Activated naive CD4-positive, alpha-beta T cell treated with anti-CD3 and anti-CD28 coated beads for 36 hours (primary cell): ENCODE measurements at places on chromosomes 5 and 9.

- peaks cover 33% of the 10 kb centered on the region for H3K27me3 ChIP-seq
- no peaks in the 10 kb centered on the region for H3K36me3 ChIP-seq
- no peak for DNase-seq
- no peak overlapping the region for H3K27ac ChIP-seq
- H3K4me1 ChIP-seq: peaks cover 4% of the 10 kb centered on the region
- H3K4me3 ChIP-seq: no peak overlapping the region
Measured at GRCh38 chr5:96288845-96289185, 144.2 kb downstream of the PCSK1 start.

GRCh38 chr5:15286650-15287049 is 213.3 kb upstream of the FBXL7 start:
- H3K36me3 ChIP-seq: no peaks in the 10 kb centered on the region
- H3K27me3 ChIP-seq: no peaks in the 10 kb centered on the region

DNA sequence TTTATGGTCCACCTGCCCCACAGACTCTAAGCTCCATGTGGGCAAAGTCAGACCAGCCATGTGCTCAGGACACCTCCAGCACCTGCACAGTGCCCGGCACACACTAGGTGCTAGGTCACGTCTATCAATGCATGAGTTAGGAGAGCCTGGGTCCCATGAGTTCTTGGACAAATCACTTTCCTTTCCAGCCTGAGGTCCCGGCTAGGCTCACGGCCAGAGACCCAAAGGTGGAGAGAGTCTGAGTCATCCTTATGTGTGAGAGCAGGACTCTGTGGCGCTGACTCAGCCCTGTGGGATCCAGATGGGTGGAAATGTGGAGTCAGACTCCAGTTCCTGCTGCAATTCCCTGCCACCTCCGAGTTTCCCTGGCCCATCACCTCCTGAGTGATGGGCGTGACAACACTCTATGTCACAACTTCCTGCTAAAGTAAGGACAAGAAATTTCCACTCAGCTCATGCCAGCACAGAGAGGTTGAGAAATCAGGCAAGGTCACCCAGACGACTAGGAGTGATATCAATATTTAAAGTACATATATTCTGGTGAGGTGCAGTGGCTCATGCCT is 2.5 kb upstream of the ST6GALNAC4 start:
- H3K4me3 ChIP-seq: no peak overlapping the region
- H3K27ac ChIP-seq: no peak overlapping the region

- peaks cover 17% of the 10 kb centered on the region for H3K4me1 ChIP-seq
- no peak for DNase-seq
- no peak overlapping the region for H3K27ac ChIP-seq
Measured at GRCh38 chr9:70486127-70486526, 71.7 kb upstream of the KLF9 start.

GRCh38 chr5:152113401-152113800 is 188.8 kb upstream of the GLRA1 start:
- H3K36me3 ChIP-seq: no peaks in the 10 kb centered on the region
- peaks cover 6% of the 10 kb centered on the region for H3K27me3 ChIP-seq
- peak; percentile 68 for DNase-seq
- H3K4me3 ChIP-seq: no peak overlapping the region
- peaks cover 4% of the 10 kb centered on the region for H3K4me1 ChIP-seq

DNA sequence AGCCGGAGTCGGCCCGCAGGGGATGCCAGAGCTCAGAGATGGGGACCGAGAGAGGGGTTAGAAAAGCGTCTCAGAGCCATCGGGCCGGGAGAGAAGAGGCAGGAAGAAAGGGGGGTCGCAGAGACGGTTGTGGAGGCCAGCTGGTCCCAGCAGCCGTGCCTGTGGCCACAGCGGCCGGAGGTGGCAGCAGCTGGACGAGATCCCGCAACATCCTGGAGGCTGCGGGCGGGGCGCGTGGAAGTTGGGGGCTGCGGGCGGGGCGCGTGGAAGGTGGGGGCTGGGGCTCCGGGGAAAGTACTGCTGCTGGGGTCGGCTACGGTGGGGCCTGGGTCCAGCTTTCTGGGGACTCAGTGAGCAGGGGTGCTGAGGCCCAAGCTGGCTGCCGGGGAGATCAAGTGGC is 34.4 kb upstream of the EGFL7 start:
- H3K36me3 ChIP-seq: no peaks in the 10 kb centered on the region
- peaks cover 7% of the 10 kb centered on the region for H3K27me3 ChIP-seq
- no peak overlapping the region for H3K4me3 ChIP-seq
- H3K27ac ChIP-seq: no peak overlapping the region

DNA sequence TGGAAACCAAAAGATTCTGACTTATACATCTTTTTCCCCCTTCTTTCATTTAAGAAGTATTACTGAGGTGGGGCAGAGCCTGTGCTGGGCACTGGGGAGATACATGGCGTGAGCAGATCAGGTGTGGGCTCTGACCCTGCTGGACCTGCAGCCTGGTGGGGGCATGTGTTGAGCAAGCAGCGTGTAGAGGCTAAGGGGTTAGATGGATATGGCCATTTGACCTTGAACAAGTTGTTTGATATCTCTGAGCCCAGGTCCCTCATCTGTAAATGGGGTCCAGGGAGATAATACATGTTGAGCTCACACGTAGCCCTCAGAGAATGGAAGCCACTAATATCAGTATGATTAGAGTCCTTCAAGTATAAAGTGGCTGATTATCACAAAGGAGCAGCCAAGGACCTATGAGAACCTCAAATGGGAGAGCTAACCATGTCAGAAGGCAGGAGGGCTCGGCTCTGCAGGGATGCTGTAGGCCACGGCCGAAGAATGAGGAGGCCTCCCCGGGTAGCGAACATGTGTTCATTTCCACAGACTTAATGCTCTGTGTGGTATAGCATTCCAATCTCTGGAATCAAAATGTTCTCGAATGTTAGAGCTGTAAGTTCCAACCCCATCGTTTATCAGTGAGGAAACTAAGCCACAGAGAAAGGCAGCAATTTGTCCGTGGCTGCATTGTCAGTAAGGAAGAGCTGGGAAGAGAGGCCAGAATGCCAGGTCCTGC is 15.4 kb upstream of the ANGPTL2 start:
- no peaks in the 10 kb centered on the region for H3K4me1 ChIP-seq
- no peak for DNase-seq
- H3K4me3 ChIP-seq: no peak overlapping the region
- H3K27ac ChIP-seq: no peak overlapping the region
- no peaks in the 10 kb centered on the region for H3K27me3 ChIP-seq
- no peaks in the 10 kb centered on the region for H3K36me3 ChIP-seq

DNA sequence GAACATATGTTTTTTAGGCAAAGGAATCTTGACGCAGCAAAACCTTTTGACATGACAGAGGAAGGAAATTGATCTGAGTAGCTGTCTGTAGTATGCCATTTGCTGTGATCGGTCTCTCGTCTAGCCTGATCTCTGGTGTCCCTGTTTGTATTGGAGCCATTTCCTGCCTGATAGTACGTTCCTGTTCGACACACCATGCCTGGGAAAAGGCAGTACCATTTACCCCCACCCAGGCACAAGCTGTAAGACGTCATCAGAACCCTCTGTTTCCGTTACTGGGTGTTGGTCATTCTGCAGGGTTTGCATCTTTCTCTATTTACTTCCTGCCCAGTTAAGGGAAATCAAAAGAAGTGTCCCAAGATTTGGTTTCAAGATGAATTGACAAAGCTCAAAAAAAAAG is 129.7 kb downstream of the CEMIP2 start:
- H3K27me3 ChIP-seq: no peaks in the 10 kb centered on the region
- no peak overlapping the region for H3K27ac ChIP-seq
- H3K36me3 ChIP-seq: no peaks in the 10 kb centered on the region
- peak; percentile 6 for DNase-seq
- H3K4me1 ChIP-seq: peaks cover 7% of the 10 kb centered on the region

- DNase-seq: peak; percentile 36
- peaks cover 3% of the 10 kb centered on the region for H3K4me1 ChIP-seq
- no peaks in the 10 kb centered on the region for H3K36me3 ChIP-seq
- no peaks in the 10 kb centered on the region for H3K27me3 ChIP-seq
- H3K27ac ChIP-seq: no peak overlapping the region
Measured at GRCh38 chr5:16690243-16690852, 73.6 kb upstream of the RETREG1 start.

DNA sequence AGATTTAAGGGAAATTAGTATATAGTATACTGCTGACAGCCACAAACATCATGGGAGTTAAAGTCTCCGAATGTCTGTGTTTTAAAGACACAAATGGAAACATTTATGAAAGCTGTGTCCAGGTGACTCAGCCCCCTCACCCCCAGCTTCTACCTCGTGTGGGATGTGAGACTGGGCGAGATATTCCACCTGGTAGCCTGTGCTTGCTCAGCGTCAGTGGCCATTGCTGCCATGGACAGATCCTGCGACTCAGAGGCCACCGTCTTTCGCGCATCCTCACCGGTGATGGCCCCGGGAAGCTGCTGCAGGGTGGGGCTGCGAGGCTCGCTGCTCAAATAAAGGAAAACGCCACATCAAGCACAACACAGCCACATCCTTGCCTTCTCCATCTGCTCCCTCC is 31.2 kb upstream of the EXOC3 start:
- H3K27ac ChIP-seq: no peak overlapping the region
- H3K4me1 ChIP-seq: peaks cover 12% of the 10 kb centered on the region
- H3K36me3 ChIP-seq: no peaks in the 10 kb centered on the region
- no peak overlapping the region for H3K4me3 ChIP-seq

DNA sequence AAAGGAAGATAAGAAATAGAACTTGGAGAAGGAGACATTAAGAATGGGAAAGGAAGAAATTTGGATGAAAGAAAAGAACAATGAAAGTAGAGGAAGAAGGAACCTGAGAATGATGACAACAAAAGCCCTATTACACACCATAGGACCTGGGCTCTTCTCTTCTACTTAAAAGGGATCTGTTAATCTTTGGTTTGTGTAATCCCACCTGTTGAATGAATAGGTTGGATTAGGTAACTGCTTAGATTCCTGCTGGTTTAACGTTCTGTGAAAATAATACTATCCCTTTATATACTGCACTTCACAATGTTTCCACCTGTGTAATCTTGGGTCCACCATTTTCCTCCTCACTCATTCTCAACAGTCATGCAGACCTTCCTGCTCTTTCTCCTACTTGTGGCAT is 157.8 kb upstream of the ATP10B start:
- no peak overlapping the region for H3K4me3 ChIP-seq
- DNase-seq: no peak
- H3K36me3 ChIP-seq: no peaks in the 10 kb centered on the region
- H3K4me1 ChIP-seq: no peaks in the 10 kb centered on the region
- H3K27me3 ChIP-seq: peaks cover 3% of the 10 kb centered on the region

- H3K27me3 ChIP-seq: no peaks in the 10 kb centered on the region
- H3K27ac ChIP-seq: peak overlapping the region; percentile 95
- peaks cover 72% of the 10 kb centered on the region for H3K4me1 ChIP-seq
- DNase-seq: peak; percentile 48
- peak overlapping the region; percentile 87 for H3K4me3 ChIP-seq
- peaks cover 41% of the 10 kb centered on the region for H3K36me3 ChIP-seq
Measured at GRCh38 chr5:142110046-142110531, 1.5 kb downstream of the NDFIP1 start.

GRCh38 chr9:84669288-84670137 is at the start of gene NTRK2:
Gene NTRK2 (plus strand): TSS chr9:84669729. CDS start chr9:84670749, 1,020 bp downstream.
- peak within 1 kb of the TSS; percentile 22 for H3K4me3 ChIP-seq
- no peaks in the 10 kb centered on the region for H3K36me3 ChIP-seq
- peaks cover 10% of the 10 kb centered on the region for H3K4me1 ChIP-seq
- peak; percentile 8 for DNase-seq

GRCh38 chr9:101738566-101739183 is at the start of gene GRIN3A:
Gene GRIN3A (minus strand): TSS chr9:101738647. CDS start chr9:101737979, 668 bp downstream.
- H3K27me3 ChIP-seq: peaks cover 60% of the 10 kb centered on the region
- peak; percentile 11 for DNase-seq
- H3K27ac ChIP-seq: no peak within 1 kb of the TSS

DNA sequence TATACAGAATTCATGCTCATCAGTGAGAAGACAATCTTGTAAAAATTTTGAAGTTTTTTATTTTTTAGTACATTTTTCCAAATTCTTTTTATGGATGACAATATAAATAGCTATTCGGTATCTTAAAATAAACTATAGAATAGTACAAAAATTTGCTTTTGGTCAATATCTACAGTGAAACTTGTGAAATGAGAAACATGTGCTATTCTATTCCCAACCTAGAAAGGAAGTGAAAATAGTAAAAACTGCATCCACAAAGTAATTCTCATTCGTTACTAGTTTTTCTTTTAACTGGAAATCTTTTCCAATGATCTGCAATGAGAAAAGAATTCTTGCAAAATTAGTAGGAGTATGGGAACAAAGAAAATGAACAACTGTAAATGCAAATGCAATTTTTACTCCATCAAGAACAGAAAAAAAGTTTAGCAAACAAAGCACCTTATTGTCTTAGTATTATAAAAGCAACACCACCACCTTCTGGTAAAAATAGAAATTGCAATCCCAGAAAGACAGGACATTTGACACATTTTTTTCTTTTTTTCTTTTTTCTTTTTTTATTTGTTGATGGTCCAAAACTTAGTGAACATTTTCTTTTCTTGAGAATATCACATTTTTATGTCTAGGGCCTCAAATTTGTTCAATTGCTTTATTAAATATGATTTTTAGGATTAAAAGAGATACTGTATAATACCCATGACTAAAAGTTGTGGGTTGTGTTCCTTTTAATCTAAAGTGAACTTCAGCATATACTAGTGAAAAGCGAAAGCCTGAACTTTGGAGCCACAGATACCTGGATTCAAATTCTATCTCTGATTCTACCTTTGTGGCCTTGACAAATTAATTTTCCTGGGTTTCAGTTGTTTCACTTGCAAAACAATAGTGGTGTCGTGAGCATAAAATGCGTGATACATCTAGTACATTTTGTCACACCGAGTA is 72.3 kb downstream of the SLCO4C1 start:
- H3K4me1 ChIP-seq: no peaks in the 10 kb centered on the region
- peaks cover 4% of the 10 kb centered on the region for H3K27me3 ChIP-seq
- H3K4me3 ChIP-seq: no peak overlapping the region
- DNase-seq: no peak

DNA sequence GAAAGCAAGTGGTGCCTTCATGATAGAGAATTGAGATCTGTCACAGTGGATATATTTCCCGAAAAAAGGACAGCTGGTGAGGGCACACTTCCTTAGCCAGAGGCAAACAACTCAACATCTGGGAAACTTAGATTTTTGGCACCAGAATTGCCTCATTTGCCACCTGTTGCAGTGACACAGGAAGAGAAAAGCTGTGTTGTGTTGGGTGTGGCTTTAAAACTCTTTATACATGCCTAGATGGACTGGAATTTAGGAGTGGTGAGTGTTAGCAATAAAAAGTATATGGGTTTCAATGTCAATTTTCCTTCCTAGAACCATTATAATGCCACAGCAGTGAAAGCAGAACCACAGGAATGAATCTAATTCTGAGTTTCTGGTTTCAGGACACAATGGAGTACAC is 62.6 kb upstream of the CEMIP2 start:
- no peaks in the 10 kb centered on the region for H3K27me3 ChIP-seq
- H3K27ac ChIP-seq: no peak overlapping the region
- no peak for DNase-seq
- no peak overlapping the region for H3K4me3 ChIP-seq
- H3K4me1 ChIP-seq: no peaks in the 10 kb centered on the region

DNA sequence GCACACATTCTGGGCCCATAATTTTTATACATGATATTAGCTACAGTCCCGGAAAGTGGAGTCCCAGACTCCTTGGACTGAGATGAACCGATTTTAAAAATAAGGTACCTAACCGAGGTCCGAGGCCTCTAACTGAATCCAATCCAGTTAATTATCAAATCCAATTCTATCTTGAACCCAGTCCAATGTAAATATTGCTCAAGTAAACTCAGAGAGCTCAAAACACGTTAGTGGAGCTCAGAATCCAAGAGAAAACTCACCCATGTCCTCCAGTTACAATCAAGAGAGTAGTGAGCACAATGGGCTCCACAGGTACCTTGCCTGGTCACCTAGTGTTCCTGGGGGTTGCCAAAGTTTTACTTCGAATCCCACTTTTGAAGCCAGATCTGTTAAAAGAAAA is 37.9 kb upstream of the DIRAS2 start:
- no peak overlapping the region for H3K27ac ChIP-seq
- H3K27me3 ChIP-seq: peaks cover 5% of the 10 kb centered on the region
- no peak overlapping the region for H3K4me3 ChIP-seq
- H3K36me3 ChIP-seq: no peaks in the 10 kb centered on the region
- no peak for DNase-seq
